NCI-H2171 treated with DMSO at 0.1 percent for 48 hours (cell line): ENCODE measurements at places on chromosomes 1 and 21.

DNA sequence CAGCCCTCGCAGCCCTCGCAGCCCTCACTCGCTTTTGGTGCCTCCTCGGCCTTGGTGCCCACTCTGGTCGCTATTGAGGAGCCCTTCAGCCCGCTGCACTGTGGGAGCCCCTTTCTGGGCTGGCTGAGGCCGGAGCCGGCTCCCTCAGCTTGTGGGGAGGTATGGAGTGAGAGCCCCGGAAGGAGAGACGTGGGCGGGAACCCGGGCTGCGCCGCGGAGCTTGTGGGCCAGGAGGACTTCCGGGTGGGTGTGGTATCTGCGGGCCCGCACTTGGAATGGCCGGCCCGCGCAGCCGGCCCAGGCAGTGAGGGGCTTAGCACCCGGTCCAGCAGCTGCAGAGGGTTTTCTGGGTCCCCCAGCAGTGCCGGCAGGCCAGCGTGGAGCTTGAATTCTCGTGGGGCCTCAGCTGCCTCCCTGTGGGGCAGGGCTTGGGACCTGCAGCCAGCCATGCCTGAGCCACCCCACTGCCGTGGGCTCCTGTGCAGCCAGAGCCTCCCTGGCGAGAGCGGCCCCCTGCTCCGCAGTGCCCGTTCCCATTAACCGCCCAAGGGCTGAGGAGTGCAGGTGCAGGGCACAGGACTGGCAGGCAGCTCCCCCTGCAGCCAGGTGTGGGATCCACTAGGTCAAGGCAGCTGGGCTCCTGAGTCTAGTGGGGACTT lies 9.9 kb upstream of the CFHR2 start:
- no peak for DNase-seq

DNA sequence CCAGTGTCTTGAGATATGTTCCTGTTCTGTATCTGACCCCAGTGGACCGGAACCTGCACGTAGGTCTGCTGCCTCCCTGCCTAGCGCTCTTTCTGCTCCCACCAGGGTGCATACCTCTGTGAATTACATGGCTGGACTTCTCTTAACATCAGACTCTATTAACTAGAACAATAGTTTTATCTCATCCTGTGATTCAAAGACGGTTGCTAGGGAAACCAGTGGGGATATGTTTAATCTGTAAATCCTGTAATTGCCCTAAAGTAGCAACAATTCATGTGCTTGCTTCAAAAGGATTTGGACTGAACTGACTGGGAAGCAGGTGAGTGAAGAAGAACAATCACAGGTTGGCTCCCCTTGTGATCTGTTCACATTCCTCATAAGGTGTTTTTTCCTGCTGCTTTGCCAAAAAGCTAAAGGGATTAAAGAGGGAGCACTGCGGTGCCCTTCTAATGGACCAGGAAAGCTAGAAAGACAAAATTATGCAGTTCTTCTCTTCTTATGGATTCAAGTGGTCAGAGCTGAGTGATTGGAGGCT lies 52.7 kb upstream of the DIRAS3 start:
- no peak for DNase-seq

- DNase-seq: no peak
Measured at GRCh38 chr1:77697441-77697840, 15.0 kb upstream of the ZZZ3 start.

DNA sequence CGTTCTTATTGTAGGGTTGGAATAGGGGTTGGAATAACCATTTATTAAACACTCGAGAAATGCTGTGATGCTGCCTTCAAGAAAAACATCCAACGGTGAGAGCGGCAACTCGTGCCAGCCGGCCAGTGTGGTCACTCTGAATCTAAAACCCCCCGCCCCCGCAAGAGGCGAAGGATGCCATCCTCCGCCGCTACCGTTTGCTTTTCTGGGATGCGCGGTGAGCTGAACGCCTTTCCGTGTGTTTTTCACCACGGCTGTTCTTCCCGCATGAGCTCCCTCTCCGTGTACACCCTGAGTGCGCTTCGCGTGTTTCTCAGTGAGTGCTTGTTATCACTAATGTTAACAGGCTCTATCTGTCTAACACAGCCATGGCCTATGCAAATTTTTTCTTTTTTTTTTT lies 42.0 kb upstream of the RIPK4 start:
- no peak for DNase-seq

DNA sequence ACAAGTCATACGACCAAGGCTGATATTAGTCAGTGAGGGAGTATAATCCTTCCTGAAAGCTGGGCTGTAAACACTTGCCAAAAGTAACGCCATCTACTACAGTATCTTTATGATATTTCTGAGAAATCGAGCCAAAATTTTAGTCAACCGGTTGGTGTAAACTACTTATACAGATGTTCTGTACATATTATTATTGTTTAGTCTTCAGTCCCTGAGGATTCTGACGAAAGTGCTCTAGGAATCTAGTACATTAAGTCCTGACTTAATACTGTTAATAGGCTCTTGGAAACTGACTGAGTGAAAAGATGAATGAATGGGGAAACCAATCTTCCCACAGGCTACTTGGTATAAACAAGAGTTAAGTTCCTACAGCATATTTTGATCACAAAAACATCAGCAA lies 274.3 kb downstream of the USP25 start:
- no peak for DNase-seq

GRCh38 chr21:33976082-33977016 lies 60.7 kb upstream of the ATP5PO start:
- peak; percentile 19 for DNase-seq

DNA sequence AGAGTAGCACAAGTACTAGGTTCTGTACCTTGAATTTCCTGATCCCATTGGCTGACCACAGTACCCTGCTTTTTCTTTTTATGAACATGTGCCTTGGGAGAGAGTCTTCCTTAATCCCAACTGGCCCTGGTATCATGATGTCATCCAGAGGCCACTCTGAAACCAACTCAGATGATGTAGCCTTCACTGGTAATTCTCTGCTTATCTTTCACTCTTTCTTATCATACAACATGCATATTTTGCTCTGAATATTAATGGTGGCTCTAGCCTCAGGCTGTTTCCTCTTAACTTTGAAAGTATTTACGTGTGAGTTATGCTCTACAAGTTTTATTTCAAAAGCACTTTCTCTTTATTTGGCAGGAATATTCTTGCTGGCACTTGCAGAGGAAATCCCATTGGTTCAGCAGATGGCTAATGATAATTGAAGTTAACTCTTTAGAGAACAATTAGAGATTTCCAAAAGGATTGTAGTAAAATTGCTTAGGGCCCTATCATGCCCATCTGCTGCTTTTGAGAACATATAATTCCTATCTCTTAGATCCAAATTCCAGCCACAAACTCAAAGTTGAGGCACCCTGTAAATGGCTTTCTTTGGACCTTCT lies 86.1 kb downstream of the PTGER3 start:
- DNase-seq: peak; percentile 4

- DNase-seq: no peak
Measured at GRCh38 chr1:159088050-159088449, 11.5 kb upstream of the AIM2 start.

DNA sequence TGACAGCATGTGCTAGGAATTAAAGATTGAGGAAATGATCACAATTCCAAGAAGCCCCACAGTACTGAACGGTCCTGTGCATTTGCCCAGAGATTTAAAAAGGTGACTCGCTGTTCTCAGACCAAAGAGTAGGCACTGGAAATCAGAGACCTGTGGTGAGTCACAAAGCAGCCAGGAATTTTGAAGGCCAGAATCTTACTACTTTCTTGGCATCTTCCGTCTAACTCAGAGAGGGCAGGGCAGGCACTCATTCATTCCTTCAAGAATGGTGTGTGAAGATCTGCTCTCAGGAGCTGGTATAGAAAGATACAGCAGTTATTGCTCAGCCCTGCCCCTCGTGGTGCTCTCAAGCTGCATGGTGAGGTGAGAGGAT lies 57.9 kb downstream of the BRINP2 start:
- DNase-seq: no peak

DNA sequence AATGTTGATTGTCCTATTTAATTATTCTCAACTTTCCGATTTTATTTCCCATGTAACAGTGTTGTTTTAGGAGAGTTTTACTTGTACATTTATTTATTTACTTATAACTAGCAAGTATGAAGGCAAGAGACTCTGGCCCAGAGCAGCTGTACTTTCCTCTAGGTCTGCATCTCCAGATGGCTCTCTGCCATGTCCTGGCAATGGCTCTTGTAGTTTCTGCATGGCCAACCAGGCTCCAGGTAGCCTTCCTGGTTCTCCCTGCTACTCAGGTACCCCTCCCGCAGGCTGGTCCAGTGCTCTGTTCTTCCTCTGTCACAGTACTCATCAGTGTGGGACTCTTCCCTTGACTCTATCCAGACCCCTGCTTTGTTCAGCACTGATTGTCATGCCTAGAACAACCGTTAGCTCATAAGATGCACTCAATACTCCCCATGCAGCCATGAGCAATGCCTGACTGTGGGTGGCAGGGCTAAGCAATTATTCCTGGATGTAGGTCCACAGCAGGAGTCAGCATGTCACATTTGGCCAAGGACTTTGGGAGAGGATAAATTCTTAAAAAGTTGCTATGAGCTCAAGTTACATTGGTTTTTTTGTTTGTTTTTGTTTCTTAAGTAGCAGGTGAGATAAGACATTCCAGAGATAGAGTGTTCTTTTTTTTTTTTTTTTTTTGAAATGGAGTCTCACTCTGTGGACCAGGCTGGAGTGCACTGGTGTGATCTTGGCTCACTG lies 10.9 kb upstream of the IL20 start:
- peak; percentile 29 for DNase-seq

DNA sequence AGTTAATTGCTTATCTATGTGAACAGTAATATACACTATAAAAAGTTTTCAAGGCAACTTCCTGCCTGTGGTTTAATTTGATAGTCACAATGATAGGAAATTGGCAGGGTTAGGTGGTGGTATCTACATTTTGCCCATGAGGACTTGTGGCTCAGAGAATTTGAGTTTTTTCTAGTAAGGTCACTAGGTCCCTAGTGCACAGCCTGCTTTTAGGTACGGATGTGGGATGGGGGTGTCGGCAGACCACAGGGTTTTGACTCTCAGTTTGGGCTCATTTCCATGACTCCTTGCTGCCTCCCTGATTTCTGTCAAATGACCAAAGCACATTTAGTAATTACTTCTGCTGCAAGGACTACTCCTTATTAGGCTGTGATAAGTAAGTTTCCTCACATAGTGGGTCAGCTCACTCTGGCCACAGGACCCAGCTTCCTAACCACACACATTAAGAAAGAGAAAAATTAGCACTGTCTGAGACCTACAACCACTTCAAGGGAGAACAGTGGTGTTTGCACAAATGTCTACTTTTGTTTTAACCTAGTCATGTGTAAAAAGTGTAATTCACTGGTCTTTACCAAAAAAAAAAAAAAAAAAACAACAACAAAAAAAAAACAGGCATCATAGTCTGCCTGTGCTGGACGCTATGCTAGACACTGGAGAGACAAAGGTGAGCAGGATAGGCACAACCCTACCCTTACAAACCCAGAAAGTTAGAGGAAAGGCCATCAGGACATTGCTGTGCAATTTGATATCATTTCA lies 43.7 kb downstream of the MRPL39 start:
- no peak for DNase-seq

GRCh38 chr1:240611228-240611618 lies 732 bp downstream of the GREM2 start:
- DNase-seq: no peak

DNA sequence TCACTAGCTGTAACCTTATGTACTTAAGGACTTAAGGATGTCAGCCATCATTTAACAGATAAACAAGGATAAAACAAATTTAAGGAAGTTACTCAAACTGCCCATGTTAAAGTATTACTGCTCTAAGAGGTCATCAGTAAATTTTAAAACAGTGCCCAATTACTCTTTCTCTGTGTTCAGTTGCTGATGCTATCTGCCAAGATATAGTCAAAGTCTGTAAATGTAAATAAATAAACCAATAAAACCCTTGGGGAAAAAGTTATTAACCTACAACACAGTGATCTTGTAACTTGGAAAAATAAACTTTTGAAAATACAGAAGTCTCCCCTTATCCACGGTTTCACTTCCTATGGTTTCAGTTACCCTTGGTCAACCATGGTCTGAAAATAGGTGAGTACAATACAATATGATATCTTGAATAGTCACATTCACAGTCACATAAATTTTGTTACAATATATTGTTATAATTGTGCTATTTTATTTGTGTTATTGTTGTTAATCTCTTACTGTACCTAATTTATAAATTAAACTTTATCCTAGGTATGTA lies 501.8 kb downstream of the LMO4 start:
- DNase-seq: no peak

- DNase-seq: no peak
Measured at GRCh38 chr1:174075245-174075692, 53.1 kb upstream of the RC3H1 start.

DNA sequence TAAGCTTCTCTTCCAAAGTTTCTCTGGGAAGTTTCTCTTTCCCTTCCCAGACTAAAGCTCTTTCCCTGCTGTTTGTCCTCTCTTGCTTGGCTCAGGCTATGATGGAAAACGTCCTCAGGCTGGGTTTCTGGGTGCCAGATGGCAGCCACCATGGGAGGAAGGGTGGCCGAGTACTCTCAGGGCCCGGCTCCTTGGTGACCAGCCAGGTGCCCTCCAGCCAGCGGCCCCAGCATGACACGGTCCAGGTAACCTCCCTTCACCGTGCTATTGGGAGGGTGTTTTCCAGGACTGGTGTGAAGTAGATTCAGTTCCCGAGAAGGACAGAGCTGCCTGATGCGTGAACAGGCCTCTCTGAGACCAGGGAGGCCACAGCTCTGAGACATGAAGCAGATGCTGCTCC lies 60.3 kb downstream of the KIF26B start:
- DNase-seq: no peak

GRCh38 chr21:38334866-38335265 lies 78.1 kb downstream of the KCNJ15 start:
- no peak for DNase-seq

DNA sequence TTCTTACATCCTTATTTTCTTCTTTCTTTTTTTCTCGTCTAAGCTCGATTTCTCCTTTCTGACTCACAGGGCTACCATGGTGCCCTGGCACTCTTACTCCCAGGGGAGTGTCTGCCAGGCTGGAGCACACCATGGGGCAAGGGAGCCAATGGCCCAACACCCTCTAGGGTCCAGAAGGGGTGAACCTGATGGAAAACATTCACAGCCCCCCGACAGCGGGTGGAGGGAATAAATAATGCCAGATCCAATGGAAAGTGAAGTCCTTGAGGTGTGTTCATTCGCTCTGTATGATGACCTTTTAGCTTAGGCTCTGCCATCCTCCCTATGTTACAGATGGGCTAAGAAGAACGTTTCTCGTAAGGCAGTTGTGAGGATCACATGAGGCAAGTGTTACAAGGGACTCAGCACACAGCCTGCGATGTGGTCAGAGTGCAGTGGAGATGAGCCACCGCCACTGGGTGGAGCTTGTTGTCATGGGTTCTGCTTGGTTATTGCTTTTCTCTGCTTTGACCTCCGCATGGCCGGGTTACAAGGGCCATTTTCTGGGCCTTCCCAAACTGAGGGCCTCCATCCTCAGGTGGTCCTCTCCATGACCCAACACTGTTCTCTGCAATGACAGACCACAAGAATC lies 3.5 kb upstream of the FCMR start:
- no peak for DNase-seq
